RCC 7860 (cell line): ENCODE measurements at places on chromosomes 1 and 21.

GRCh38 chr1:114128293-114128692, 25.4 kb downstream of the SYT6 start:
- no peak for DNase-seq

DNA sequence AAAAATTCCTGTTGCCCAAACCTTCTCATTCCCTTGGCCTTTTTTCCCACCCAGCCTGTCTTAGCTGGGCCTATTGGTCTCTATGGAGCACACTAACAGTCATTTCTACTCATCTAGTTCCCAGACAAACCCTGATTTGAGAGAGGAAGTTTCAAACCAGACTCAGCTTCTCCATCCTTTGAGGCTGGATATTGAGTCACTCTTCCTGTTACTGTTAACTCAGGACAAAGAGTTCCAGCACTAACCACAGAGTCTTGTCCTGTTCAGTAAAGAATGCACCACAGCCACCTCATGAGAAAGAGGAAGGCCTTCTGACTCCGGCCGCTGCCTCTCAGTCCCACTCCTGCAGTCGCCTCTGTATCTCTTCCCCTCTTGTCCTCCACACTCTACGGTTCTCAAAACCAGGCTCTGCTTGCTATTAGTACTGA, 137.8 kb downstream of the PTPRC start:
- DNase-seq: peak; percentile 94

GRCh38 chr21:31136891-31137290, 98.6 kb upstream of the KRTAP19-8 start:
- no peak for DNase-seq

GRCh38 chr1:5971471-5972197, 20.6 kb downstream of the NPHP4 start:
- DNase-seq: no peak

DNA sequence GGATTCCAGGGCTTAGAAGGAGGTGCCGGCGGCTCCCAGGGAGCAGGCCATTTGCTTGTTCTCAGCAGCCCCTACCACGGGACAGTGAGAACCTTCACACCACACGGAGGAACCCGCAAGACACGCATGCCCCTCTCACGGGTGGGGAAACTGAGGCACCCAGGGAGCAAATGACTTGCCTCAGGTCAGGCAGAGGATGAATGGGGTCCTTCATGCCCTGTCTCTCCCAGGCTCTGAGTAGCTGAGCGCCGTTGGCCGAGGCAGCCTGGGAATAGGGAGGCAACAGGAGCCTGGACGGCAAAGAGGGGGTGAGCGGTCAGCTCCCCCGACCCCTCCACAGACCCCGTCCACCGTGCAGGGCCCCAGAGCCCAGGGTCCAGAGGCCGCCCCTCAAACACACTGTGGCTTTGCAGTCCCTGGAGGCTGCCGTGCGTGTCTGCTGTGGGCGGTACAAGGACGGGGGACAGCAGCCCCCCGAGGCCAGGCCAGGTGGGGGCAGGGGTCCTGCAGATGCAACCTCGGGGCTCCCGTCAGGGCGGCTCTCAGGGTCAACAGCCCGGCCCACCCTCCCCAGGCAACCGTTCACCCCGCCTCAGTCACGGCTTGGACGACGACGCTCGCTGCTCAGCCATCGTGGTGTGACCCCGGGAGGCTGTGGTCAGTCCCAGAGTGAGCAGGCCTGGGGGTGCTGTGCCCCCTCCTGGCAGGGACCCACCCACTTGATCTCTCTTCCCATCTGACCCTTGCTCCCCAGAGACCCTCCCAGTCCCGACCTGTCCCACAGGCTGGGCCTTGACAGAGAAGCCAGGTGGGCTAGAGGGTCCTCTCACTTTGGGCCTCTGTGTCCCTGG, 15.8 kb upstream of the COL6A2 start:
- DNase-seq: no peak

- no peak for DNase-seq
Measured at GRCh38 chr1:175863299-175864050, 120.1 kb upstream of the TNR start.

- no peak for DNase-seq
Measured at GRCh38 chr1:28790377-28791035, 21.5 kb upstream of the OPRD1 start.

GRCh38 chr1:65924471-65924870, 131.8 kb downstream of the PDE4B start:
- DNase-seq: no peak

DNA sequence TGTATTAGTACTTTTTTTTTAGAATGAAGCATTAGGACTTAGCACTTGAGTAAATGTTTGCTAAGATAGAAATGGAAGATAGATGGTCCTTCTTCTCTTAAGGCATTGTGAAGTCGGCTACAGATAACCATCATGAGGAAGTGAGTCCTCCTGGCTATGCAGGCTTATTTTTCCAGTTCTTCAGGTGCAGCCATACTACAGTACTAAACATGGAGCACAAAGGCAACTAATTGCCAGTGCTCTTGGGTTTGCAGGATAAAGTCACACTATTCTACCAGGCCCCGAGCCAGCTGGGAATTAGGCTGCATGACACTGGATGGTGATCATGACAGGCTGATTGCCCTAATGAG, 197.3 kb upstream of the SGIP1 start:
- no peak for DNase-seq

- DNase-seq: no peak
Measured at GRCh38 chr1:175873290-175873935, 130.0 kb upstream of the TNR start.

DNA sequence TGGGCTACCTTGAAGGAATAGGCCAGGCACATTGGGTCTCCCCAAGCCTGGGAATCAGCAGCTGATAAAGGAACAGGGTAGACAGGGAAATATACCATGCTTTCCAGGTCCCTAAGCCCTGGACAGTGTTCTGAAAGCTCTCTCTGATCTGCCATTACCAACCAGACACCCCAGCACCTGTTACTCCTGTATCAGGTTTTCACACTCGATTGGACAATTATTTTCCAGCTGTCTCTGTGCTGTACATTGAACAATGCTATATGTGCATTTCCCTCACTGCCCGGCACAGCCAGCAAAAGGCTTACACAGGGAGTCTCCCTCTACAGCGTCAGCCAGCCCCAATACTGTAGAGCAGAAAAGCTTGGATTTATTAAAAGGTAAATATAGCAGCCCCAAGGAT, 4.7 kb downstream of the CFAP45 start:
- DNase-seq: no peak

GRCh38 chr1:35164893-35165292, 28.1 kb downstream of the SFPQ start:
- no peak for DNase-seq

DNA sequence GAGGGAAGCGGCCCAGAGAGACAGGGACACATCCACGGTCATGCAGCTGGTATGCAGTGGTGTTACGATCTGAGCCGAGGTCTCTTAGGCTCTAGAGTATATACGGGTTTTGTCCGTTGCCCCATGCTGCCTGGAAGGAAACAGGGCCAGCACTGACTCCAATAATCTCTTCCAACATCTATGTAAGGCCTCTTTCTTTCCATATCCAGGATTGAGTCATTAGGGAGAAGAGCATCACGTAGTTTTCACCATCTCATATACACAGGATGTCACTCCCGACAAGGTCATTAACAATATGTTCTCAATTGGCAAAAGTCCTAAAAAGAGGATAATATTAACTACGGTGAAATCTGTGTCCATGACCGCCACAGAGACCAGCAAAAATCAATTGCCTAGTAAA, 4.4 kb downstream of the C8B start:
- DNase-seq: no peak

DNA sequence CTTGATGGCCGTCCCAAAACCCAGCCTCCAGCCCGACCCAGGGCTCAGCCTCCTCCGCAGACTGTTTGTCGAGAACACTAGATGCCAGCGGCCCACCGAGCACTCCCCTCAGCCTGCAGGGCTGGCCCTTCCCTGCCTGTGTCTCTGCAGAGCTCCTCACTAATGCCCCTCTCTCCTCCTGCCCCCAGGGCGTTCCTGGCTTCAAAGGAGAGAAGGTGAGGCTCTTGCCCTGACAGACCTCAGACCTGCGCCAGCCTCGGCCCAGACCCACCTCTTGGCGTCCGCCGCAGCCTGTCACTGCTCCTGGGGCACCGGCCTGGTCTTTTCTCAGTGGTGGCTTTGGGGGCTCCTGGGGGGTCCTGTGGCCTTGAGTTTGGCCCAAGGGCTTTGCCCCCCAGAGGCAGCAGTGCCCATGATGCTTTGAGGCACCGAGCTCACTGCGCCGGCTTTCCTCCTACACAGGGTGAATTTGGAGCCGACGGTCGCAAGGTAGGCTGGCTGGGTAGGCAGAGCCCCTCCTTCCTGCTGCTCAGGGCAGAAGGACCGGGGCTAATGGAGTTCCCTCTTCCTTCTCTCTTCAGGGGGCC, 18.4 kb downstream of the COL6A2 start:
- DNase-seq: no peak

DNA sequence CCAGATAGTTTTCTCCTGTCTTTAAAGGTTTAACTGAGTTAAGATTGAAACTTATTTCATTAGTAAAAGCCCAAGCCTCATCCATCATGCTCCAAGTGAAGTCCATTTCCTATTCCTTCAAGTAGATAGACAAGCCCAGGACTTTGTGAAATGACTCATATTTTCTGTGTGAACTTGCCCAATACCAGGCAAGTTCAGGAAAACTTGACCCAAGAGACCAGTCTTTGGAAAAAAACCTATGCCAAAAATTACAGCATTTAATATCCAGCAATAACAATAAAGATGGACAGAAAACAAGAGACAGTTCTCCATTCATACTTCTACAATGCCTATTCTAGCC, 405 bp upstream of the RAB29 start:
- peak; percentile 16 for DNase-seq

DNA sequence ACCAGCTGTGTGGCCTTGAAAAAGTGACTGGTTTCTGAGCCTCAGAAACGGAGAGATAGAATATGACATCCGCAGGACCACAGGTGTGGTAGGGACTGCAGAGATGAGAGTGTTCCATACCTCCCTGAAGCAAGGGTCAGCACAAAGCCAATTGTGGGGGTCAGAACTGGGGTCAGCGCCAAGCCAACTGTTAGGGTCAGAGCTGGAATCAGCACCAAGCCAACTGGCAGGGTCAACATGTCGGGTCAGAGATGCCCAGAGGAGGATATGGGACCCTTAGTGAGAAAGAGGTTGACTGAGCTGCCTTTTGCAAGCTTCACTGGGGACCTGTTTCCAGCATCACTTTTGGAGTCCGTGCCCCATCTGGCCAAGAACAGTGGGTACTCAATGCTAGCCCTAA, 93.9 kb downstream of the MATN1 start:
- DNase-seq: no peak

DNA sequence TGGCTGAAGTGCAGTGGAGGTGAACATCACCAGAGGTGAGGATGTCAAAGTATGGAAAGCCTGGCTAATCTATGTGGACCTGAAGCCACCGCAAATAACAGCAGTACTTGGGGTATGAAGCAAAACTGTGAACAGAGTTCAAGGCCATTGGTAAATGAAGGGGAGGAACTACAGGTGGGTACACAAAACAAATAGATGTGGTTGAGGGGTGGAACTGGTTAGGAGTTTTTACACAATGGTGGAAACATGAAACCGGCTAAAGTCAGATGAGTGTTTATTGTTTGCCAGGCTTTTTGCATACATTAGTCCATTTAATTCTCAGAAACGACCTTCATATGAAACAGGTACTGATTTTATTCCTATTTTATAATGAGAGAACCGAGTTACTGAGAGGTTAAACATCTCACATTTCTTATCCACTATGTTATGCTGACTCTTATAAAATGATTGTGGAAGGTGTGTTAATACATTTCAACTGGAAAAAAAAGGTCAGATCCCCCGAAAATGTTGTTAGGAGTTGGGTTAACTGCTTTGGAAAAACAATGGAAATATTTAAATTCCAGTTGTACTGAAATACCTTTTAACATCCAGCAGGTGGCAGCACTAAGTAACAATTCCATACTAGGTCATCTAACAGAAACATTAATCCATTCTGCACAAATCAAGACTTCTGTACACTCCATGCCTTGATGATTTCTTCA, 44.3 kb upstream of the GTF2B start:
- DNase-seq: peak; percentile 63

GRCh38 chr1:4124631-4125145, 224.6 kb upstream of the C1orf174 start:
- no peak for DNase-seq

GRCh38 chr1:15128520-15129313, 24.8 kb upstream of the TMEM51 start:
- DNase-seq: peak; percentile 60

DNA sequence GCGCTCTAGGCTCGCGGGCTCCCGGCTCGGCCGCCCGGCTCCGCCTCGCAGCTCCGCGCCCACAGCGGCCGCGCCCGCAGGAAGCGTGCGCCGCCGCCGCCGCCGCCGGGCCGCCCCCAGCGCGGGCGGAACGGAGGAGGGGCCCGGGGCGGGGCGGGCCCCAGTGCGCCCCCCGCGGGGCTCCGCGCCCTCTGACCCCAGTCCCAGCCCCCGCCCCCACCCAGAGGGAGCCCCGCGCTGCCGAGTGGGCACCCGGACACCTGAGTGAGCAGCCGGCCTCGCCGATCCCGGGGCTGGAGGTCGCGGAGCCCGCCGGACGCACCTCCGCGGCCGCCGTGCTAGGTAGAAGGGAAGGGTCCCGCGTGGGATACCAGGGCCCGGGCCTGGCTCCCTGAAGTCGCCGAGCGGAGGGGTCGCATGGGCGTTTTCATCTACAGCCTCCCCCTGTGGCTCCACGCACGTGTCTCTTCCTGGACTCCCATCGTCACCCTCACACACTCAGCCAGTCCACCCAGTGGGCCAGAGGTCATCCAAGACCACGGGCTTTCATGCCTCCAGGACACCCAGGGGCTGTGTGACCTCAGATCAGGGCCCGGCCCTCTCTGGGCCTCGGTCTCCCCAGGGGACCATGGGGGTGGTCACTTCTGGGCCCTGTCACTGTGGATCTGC, at the start of gene SDC3:
TSS of gene SDC3 (minus strand) at position 63 of the 669 bp plus-strand sequence. CDS start 172 bp downstream, outside the sequence.
- DNase-seq: no peak

GRCh38 chr1:169563650-169564049, 22.6 kb downstream of the F5 start:
- DNase-seq: no peak

GRCh38 chr1:210231846-210232510, 618 bp upstream of the SERTAD4 start:
- no peak for DNase-seq

DNA sequence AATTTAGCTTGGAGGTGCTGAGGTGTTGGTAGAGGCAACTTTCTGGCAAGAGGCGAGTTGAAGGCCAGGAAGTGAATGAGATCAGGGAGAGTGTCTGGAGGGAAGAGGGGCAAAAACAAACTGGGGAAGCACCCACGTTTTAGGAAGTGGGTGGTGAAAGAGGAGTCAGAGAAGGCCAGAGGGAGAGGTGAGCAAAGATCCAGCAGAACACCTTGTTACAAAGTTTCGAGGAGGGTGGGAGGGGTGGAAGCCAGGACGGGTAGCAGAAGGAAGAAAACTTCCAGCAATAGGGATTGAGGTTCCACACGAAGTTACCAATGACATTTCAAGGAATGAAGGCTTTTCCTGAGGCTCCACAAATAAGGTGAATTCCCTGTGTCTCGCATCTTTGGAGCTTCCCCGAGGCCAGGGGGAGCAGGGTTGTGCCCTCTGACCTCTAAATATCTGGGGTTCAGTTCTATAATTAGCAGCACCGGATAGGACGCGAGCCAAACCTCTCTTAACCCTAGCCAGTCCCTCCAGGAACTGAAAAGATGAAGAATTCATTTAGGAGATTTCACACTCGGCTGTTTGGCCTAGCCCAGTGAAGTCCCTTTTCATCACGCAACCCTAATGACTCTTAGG, 578 bp upstream of the SESN2 start:
- DNase-seq: no peak

- DNase-seq: peak; percentile 89
Measured at GRCh38 chr1:234631721-234632125, 21.7 kb upstream of the IRF2BP2 start.

- DNase-seq: no peak
Measured at GRCh38 chr1:228206582-228207351, 1.1 kb upstream of the OBSCN start.
